ENCODE measurements at places on chromosomes 5 and 9. TPM values are rescaled to one million over a fixed set of nuclear protein-coding genes. Genes with fewer than 3 reads are reported as not detected.

Gene DAB2
- 35.2 TPM for polyA plus RNA-seq

Gene PROB1
- polyA plus RNA-seq = not detected

Gene NRG2
- polyA plus RNA-seq = 0.73 TPM

Gene C5orf58
- polyA plus RNA-seq = not detected

Gene TOMM5
- 732 TPM for polyA plus RNA-seq

Gene CDO1
- polyA plus RNA-seq = 40.0 TPM

Gene PCDHA9
- polyA plus RNA-seq = 0.16 TPM

Gene TLX3
- not detected for polyA plus RNA-seq

Gene ORM2
- not detected for polyA plus RNA-seq

Gene INSL4
- not detected for polyA plus RNA-seq

All from Purkinje cell (primary cell).